Caco-2 (cell line): ENCODE measurements at places on chromosomes 3 and 15. TPM values are rescaled to one million over a fixed set of nuclear protein-coding genes. Genes with fewer than 3 reads are reported as not detected.
A peak's percentile ranks its signal among the peaks of the same experiment; 100 is the strongest.

GRCh38 chr15:44130778-44131177 lies 64.3 kb downstream of the FRMD5 start:
- no peak for DNase-seq

GRCh38 chr3:52190294-52191074 lies 7.5 kb upstream of the ALAS1 start:
- no peak for DNase-seq

DNA sequence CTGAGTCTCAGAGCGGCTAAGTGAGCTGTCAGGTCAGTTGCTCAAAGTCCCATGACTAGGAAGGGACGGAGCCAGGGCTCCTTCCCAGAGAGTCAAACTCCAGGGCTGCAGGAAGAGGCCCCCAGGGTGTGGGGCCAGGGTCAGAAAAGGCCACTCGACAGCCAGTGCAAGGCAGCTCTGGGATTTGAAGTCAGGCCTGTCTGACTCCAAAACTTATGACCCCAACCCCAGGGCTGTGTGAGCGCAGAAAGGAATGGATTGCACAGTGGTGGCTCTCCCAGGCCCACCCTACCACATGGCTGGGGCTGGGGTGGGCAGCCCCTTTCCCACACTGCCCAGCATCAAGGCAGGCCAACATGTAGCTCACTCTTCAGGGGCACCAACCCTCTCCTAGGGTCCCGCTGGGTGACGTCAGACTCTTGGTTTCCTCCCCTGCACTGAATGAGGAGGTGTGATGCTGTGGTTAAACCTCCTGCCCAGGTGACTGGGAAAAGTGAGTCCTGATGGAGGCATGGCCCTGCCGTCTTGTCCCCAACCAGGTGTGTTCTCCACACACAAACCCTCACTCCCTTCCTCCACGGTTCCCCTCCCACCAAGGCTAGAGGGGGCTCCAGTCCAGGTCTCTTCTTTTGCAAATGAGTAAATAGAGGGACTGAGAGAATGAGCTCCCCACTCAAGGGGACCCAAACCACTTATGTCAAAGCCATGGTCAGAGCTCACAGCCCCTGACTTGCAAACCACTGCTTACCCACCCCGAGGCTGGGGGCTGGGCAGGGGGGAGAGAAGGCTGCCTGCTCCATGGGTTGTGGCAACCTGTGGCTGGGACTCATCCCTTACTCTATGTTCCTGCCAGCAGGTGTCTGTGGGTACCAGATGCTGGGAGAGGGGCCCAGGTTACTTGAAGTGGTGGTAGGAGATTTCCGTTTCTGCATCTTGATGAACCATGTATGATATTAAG lies 23.8 kb upstream of the CORO2B start:
- DNase-seq, result no peak

DNA sequence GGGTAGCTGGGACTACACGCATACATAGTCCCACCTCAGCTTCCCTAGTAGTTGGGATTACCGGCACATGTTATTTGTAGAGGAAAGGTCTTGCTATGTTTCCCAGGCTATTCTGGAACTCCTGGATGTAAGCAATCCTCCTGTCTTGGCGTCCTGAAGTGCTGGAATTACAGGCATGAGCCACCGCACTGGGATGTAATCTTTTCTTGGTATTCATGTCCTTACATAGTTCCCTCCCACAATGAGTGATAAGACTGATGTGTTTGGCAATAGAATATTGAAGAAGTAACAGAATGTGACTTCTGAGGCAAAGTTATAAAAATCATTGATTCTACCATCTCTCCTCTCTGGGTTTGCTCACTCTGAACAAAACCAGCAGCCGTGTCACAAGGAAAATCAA lies 22.7 kb upstream of the ALCAM start:
- DNase-seq, result no peak

DNA sequence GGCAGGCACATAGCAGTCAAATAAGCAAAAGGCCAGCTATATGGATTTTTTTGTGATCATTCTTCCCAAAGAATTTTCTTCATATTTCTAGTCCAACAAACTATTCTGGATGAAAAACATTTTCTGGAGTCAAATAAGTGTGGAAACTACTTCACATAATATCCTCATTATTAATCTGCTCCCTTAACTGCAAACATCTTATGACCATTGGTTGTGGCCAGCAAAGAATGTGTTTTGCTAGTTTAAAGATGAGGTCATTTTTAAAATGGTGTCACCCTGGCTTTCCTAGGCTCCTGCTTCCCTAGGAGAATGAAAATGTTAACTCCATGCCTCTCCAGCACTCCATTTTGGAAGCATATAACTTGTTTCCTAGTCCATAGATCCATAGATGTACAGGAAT lies 118.8 kb downstream of the SST start:
- no peak for DNase-seq

GRCh38 chr3:94716326-94717018 lies 653.6 kb downstream of the NSUN3 start:
- DNase-seq, result peak; percentile 29

DNA sequence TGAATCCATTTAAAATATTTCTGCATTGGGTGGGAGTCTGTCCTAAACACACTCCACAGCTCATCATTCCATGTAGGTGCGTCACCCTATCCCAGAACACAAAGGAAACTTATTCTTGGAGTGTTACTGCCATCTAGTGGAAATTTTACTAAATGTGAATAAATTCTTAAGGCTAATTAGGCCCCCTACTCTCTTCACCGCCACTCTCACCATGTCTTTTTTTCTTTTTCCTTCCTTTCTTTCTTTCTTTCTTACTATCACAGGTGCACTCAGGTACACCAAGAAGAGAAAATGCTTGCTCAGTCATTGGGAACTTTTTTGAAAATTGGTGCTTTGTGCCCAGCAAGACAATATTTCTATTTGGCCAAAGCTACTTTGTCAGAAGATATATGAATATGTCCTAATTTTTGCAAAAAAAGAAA lies 26.4 kb upstream of the ATP8B4 start:
- no peak for DNase-seq

DNA sequence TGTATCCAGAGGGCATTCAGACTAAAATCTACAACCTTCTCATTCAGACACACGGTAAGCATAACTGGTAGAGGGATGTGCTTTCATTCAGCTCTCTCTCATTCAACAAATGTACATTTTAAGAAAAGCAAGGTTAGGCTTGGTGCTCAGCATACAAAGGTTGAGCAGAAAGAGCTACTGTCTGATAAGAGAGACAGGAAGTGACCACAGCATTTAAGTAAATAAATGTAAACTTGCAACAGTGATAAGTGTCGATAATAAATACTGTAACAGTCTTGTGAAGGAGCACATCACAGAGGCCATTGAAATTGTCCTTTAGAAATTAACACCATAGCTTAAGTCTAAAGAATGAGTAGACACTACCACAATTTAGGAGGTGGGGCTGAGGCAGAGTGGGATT lies 3.4 kb downstream of the CD96 start:
- no peak for DNase-seq

DNA sequence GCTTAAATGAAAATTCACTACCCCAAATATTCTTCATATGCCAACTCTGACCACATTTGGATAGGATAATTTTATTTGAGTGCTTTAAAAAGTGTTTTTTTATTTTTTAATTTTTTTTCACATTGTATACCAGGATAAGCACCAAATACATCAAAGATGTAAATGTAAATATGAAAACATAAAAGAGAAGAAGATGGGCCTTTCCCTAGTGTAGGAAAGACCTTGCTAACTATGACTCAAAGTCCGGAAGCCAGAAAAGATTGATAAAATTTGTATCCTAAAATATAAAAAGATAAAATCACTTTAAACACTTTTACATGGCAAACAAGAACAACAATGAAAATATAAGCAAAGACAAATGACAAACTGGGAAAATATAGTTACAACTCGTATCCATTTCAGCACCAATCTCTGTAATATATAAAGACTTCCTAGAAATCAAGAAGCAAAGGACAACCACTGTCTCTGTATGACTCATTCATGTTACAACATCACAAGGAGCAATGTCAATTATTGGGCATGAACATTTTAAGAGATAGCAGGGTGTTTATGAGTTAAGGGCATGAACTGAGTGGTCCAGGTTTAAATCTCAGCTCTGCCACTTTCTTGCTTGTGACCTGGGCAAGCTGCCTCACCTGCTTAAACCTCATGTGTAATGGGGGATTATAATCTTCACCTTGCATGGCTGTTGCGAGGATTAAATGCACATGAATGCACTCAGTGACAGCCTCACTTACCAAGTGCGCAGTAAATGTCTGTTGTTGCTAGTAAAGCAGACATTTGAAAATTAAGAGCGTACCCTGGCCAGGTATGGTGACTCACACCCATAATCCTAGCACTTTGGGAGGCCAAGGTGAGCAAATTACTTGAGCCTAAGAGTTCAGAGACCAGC lies 25.3 kb upstream of the ARHGEF3 start:
- no peak for DNase-seq

DNA sequence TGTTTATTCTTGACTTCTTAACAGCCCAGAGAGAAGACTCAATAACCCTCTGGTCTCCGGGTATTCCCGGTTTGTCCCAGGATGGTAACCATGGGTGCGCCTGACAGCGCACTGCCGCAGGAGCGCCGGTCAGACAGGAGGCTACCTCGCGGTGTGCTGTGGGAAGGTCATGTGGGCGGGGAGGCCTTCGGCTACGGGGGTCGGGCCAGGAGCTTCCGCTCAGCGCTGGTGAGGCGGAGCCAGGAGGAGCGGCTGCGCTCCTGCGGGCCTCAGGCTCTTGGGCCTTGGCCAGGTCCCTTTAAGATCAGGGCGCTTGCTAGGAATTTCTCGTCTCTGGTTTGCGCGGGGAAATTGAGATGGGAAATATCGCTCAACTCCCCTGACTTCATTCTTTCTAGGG lies 182.3 kb upstream of the NDN start:
- DNase-seq, result no peak

DNA sequence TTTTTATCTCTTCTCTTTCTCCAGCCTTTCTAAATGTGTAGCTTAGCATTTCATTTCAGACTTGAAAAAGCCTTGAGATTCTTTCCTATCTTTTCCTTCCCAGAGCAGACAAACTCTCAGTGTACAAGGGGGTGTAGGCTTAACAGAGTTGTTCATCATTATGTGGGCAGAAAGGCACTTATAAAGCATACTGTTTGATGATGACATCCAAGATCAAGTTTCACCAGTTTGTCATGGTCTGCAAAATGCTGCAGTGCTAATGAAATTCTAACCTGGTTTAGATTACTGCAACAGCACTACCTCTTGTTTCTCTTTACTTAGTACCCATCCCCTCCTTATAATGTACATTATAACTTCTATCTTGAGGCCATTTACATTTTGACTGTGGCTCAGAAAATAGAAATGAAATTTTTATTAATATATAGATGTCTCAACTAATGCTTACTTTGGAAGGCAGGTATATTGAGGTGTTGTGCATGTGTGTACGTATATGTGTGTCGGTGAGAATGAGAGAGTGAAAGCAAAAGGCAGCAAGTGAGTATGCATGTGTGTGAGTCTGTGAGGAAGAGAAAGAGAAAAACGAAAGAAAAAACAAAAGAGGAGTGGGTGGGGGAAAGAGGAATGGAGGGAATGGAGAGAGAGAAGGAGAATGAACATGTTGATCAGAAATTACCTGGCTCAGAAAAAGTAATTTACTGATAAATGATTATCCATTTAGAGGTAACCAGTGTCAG lies 1043.6 kb downstream of the TUSC7 start:
- no peak for DNase-seq

DNA sequence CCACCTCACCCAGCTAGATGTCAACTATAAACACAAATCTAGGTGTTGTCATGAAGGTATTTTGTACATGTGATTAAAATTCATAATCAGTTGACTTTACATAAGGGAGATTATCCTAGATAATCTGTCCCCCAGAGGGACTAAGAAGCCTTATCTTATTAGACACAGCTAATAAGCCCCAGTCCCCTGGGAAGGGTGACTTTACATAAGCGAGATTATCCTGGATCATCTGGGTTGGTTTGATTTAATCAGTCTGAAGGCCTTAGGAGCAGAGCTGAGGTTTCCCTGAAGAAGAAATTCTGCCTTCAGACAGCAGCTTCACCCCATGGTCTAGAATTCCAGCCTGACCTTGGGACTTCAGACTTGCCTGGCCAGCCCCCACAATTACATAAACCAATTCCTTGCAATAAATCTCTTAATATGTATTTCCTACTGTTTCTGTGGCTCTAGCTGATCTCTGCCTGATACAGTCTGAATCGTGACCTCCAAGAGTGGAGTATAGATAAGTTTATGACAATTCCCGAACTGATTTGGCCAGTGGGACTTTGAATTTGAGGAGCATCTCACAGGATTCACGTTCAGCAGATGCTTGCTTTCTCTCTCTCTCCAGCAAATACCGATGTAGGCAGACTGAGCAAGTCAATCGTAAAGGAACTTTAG lies 66.5 kb downstream of the MRPL46 start:
- DNase-seq, result no peak

CTXN2 gene
- not detected in 2 replicates for total RNA-seq

CLDN11 gene
- 0.41 and 0.51 TPM in 2 replicates for total RNA-seq

MYLK gene
- total RNA-seq, result 18.8 and 23.0 TPM in 2 replicates

MYL3 gene
- 13.0 and 13.8 TPM in 2 replicates for total RNA-seq

PCOLCE2 gene
- 0.34 and 1.1 TPM in 2 replicates for total RNA-seq

LRRC34 gene
- total RNA-seq, result not detected in 2 replicates

ARGFX gene
- not detected in 2 replicates for total RNA-seq

GUCA1C gene
- total RNA-seq, result not detected in 2 replicates

MASP1 gene
- total RNA-seq, result not detected in 2 replicates

GOLGA6L22 gene
- total RNA-seq, result not detected in 2 replicates
